ENCODE measurements at places on chromosomes 5 and 9. TPM values are rescaled to one million over a fixed set of nuclear protein-coding genes. Genes with fewer than 3 reads are reported as not detected.

The FOXD1 gene
- not detected for polyA plus RNA-seq

The HCN1 gene
- polyA plus RNA-seq, result not detected

DNA sequence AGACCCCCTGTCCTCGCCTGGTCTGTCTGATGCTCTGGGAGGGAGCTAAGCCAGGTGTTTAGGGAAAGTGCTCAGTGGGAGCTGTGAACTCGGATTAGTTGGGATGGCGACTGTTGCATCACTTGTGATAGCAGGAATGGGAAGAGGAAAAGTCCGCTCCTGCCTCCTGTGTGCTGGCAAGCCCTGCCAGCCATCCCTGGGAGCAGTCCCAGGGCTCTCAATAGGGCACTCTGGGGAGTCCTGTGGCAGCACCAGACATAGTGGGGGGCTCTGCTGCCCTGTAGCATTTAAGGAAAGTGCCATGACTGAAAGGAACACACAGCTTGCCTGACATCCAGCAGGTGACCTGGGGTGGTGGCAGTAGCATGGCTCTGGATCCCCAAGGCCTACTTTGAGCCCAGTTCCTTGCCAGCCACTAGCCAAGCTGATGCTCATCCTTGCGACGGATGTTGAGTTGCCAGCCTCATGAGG, 81.5 kb downstream of the AMBP start:
- H3K4me3 ChIP-seq, result no peak overlapping the region
- H3K4me1 ChIP-seq, result no peaks in the 10 kb centered on the region
- DNase-seq, result no peak
- no peak overlapping the region for H3K27ac ChIP-seq

GRCh38 chr9:7316967-7317366, 482.6 kb downstream of the DMAC1 start:
- no peak overlapping the region for H3K27ac ChIP-seq
- H3K36me3 ChIP-seq, result no peaks in the 10 kb centered on the region
- no peaks in the 10 kb centered on the region for H3K4me1 ChIP-seq
- no peak for DNase-seq

DNA sequence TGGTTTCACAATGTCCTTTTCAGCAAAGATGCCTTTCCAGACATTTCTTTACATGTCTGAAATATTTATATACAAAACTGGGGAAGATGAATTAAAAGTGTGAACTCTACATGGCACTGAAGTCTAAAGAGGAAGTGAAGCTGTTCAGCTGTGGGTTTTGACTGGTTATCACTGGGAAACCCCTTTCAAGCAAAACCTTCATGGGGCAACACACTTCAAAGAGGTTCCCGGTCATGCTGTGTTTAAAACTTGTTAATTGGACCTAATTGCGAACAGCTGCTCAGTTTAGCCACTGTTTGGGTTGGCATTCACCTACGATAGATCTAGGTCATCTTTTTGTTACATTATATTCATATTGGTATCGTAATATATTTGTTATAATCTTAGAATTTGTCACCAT, 20.0 kb upstream of the GDNF start:
- no peak overlapping the region for H3K27ac ChIP-seq
- H3K36me3 ChIP-seq, result no peaks in the 10 kb centered on the region
- H3K4me1 ChIP-seq, result no peaks in the 10 kb centered on the region
- no peak overlapping the region for H3K4me3 ChIP-seq
- no peaks in the 10 kb centered on the region for H3K27me3 ChIP-seq

All from CD8-positive, alpha-beta memory T cell (primary cell).